ENCODE measurements at places on chromosomes 11 and 22. TPM values are rescaled to one million over a fixed set of nuclear protein-coding genes. Genes with fewer than 3 reads are reported as not detected.

MEN1 gene
- total RNA-seq = 31.1 TPM

GVQW3 gene
- 2.8 TPM for total RNA-seq

OR52I2 gene
- total RNA-seq = not detected

DNAJB7 gene
- total RNA-seq = not detected

SYT13 gene
- total RNA-seq = not detected

GRIA4 gene
- not detected for total RNA-seq

GAL3ST1 gene
- total RNA-seq = not detected

DDI1 gene
- not detected for total RNA-seq

LRRN4CL gene
- not detected for total RNA-seq

SHISA8 gene
- not detected for total RNA-seq

IGSF9B gene
- under 0.01 TPM for total RNA-seq

LPXN gene
- total RNA-seq = 8.4 TPM

CRACR2B gene
- total RNA-seq = 4.1 TPM

APOL5 gene
- total RNA-seq = not detected

FIBIN gene
- total RNA-seq = not detected

NAALAD2 gene
- total RNA-seq = 0.66 TPM

C22orf23 gene
- 0.27 TPM for total RNA-seq
